ENCODE measurements at places on chromosomes 4 and X.

GRCh38 chrX:43968359-43968781 lies 4.8 kb downstream of the NDP start:
- DNase-seq: no peak

DNA sequence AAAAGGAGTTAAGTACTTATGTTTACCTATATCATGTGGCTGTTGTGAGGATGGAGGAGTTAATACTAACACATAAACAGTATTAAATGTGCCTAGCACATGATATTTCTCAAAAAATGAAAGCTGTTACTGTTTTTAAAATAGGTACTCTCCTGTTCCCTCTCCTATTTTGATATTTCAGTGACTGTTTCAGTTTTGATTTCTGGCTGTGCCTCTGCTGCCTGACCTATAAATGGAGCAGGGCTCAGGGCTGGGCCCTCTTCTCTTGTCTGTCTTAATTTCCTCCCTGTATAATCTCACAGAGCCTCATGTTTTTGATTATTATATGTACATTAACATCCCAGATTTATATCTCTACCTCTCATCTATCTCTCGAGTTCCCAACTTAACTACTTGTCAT lies 93.3 kb downstream of the UGT8 start:
- DNase-seq: no peak

- no peak for DNase-seq
Observed at GRCh38 chr4:1992468-1993168, 16.2 kb downstream of the NELFA start.

DNA sequence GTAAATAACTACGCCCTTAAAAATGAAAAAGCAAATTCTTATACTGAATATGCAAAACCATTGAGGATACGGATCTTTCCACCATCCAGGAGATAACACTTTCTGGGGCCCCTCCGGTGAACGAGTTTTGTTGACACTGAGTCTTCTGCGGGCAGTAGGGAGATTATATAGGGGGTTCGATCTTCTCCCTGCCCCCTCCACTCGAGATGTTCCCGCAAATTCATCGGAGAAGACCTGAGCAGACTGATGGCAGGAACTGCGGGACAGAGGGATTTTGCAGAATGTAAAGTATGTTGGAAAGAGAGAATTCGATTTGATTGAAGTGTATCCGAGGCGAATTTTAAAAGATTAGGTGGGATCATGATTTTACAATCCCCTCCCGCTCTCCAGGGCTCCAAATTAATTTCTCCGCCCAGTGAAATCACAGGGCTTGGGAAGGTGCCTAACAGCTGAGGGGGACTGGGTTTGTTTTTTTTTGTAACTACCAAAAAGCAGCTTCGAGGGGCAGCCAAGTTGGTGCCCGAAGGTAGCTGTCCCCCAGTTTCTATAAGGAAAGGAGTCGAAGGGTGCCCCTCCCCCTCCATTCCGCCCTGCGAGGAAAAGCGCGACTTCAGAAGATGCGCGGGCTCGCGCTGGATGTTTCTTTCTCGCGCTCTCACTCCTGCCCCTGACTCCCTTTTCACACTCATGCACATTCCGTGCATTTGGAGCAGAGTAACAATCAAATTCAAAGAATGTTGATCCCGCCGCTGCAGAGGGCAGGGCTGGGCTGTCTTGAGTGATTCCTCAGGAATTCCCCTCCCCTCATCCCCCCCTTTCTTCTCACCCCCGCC lies 1.2 kb downstream of the TMEM255A start:
- no peak for DNase-seq

DNA sequence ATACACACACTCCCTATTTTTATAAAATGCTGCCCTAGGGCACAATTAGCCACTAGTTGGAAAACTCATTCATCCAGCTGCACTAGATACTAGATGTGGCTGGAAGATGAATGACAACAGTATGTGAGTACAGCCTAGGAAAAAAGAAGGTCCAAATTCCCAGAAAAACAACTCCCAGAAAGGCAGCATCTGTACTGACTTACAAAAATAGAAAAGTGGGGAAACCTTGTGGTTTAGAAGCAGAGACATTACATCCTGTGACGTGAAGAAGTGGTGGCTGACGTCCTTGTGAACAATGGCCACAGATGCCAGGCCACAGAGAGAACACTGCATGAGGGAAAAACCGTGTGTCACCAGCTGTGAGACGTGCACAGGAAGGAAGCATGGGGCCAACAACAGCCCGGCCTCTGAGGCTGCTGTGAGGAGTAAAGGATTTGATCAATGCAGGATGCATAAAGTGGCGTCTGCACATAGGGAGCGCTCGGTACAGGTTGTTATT lies 81.2 kb downstream of the SPRY1 start:
- DNase-seq: no peak

Measured in stimulated activated CD4-positive, alpha-beta T cell treated with anti-CD3 and anti-CD28 coated beads, Interleukin-1b, Interleukin-23, amount 100 ng/mL, for 1 hour (primary cell).